ENCODE measurements at places on chromosomes 11 and 22.

GRCh38 chr11:57311109-57311936 is 13.4 kb downstream of the TNKS1BP1 start:
- DNase-seq = peak; percentile 98

GRCh38 chr11:116239247-116239646 is 533.5 kb downstream of the BUD13 start:
- no peak for DNase-seq

DNA sequence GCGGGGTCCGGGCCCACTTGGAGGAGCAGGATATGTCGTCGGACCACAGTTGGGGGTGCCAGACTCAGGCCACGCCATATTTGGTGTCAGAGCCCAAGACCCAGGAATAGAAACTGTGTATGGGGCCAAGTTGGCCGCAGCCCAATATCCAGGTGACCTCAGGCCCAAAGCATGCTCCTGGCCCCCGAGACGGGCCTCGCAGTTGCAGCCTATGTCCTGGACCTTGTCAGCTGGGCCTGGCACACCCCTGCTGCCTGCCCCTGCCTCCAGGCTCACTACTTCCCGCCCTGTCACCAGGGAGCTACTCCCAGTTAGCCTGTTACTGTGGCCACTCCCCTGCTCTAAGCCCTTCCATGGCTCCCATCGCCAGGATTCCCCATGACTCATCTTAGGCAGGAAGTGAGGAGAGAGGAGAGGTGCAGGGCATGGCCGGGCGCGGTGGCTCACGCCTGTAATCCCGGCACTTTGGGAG is 23.1 kb downstream of the A4GALT start:
- peak; percentile 95 for DNase-seq

- DNase-seq = no peak
Measured at GRCh38 chr11:9320047-9320446, 5.7 kb upstream of the TMEM41B start.

- no peak for DNase-seq
Measured at GRCh38 chr11:31643857-31644256, 134.3 kb downstream of the ELP4 start.

GRCh38 chr22:40805239-40805638 is 13.9 kb downstream of the SLC25A17 start:
- DNase-seq = no peak

DNA sequence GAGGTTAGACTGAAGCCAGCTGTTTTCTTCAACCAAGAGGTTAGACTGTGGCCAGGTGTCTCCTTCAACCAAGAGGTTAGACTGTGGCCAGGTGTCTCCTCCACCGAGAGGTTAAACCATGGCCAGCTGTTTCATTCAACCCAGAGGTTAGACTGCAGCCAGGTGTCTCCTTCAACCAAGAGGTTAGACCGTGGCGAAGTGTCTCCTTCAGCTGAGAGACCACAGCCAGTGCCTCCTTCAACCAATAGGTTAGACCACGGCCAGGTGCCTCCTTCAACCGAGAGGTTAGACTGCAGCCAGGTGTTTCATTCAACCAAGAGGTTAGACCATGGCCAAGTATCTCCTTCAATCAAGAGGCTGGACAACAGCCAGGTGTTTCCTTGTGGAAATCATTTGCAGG is 498.1 kb downstream of the TBC1D22A start:
- DNase-seq = no peak

Measured in aorta (tissue), 5 donors.